ENCODE measurements at places on chromosomes 16 and 17. TPM values are rescaled to one million over a fixed set of nuclear protein-coding genes. Genes with fewer than 3 reads are reported as not detected.

GRCh38 chr16:17299790-17300189, 171.0 kb downstream of the XYLT1 start:
- no peak for DNase-seq

DNA sequence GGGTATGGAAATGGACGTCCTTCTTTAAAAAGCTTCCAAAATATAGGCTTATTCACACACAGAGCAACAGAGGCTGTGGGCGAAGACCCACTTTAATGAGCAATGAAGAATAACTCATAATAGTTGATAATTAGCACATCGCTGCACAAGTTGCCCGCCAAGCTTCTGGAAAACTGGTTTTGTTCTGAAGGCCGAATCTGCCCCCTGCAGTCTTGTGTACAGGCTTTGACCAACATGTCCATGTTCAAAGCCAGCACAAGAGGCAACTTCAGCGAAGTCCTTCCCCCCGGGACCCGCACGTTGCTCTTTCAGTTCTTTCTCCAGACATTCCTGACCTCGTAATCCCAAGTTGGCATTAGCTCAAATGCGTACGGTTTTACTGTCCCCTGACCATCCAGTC, 73.3 kb downstream of the IRX5 start:
- DNase-seq: no peak

- no peak for DNase-seq
Measured at GRCh38 chr17:61310590-61310989, 89.1 kb upstream of the TBX2 start.

DNA sequence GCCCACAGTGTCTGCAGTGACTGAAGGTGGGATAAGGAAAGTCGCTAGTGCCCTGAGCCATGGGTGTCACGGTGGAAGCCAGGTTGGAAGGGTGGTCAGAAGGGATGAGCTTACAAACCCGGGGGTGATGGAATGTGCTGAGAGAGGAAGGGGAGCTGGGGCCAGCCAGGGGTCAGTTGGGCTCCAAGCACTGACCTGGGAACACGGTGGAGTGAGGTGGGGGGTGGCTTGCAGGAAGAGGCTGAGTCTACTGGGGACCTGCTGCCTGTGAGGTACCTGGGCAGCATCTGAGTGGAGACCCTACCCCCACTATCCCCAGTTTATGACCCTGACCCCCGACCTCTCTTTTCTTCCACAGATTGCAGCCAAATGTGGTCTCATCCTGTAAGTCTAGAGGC, 3.1 kb downstream of the TMEM92 start:
- DNase-seq: no peak

DNA sequence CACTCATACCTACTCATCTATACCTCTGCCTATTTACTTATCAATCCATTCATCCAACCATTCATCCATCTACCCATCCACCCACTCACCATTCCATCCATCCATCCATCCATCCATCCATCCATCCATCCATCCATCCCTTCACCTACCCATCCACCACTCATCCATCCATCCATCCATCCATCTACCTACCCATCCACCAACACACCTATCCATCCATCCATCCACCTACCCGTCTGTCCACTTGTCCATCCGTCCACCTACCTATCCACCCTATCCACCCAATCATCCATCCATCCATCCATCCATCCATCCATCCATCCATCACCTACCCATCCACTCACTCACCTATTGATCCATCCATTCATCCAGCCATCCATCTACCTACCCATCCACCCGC, 235.7 kb downstream of the GSG1L start:
- DNase-seq: no peak

- no peak for DNase-seq
Measured at GRCh38 chr16:2963074-2963722, 877 bp upstream of the KREMEN2 start.

DNA sequence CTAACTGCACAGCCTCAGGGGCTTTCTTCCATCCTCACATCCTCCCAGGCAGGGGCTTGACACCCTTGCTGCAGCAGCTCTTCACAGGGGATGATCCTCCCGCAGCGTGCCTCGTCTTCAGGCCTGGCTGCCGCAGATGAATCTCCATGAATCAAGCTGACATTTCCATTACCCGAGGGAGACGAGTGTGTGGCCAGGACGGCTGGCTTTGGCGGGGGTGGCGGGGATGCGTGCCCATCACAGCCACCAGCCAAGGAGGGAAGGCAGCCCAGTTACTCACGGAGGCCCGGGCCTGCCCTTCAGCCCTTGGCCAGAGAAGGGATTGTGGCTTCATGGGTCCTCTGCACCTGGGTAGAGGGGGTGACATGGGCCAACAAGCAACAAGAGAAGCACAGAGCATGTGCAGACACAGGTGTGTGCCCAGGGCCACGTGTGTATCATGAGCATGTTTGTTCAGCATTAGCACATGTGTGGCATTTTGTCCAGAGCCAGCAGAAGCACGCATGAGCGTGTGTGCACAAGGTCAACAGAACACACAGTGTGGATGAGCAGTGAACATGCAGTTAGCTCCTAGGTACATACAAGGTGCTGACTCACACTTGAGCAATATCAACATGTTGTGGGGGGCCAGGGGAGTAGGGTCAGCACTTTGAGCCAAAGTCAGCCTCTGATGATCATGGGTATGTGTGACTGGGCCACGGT, 236.4 kb downstream of the KATNIP start:
- no peak for DNase-seq

DNA sequence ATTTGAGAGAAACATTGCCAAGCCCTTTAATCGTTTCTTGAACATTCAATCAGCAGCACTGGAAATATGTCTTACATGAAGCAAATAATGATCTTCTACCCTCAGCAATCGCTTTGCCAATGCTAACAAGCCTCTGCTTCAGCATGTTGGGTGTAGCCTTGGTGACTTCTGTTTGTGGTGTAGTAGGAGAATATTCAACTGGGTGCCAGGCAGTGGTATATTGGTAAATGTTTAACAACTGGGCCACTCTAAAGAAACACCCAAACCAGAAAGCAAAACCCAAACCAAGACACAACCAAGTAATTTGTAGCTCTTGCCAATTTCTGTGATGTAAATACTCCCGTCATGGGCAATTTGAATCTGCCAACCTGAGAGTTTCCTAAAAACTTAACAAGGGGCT, 9.7 kb downstream of the CDH13 start:
- DNase-seq: no peak

GRCh38 chr16:11051879-11052808, 107.8 kb downstream of the CLEC16A start:
- no peak for DNase-seq

GRCh38 chr16:86497551-86498021, 12.7 kb upstream of the FOXF1 start:
- no peak for DNase-seq

DNA sequence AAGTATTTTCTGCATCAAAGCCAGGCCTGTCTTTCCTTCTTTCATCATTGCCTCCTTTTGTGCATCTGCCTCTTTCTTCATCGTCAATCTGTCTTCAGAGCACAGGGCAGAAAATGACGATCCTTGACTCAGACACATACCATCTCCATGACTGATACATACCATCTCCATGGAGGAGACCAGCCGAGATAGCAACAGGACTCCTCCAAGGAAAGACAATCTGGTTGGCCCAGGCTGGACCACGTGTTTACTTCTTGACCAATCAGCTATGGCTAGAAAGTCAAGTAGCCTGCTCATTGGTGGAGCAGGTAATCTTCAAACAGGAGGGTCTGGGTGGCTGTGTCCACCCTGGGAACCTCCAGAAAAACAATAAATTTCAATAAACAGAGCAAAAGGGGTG, 164.6 kb downstream of the CPPED1 start:
- peak; percentile 81 for DNase-seq

- DNase-seq: no peak
Measured at GRCh38 chr16:4351880-4352279, 759 bp upstream of the PAM16 start.

- DNase-seq: no peak
Measured at GRCh38 chr16:50609471-50609870, 61.3 kb downstream of the NKD1 start.

DNA sequence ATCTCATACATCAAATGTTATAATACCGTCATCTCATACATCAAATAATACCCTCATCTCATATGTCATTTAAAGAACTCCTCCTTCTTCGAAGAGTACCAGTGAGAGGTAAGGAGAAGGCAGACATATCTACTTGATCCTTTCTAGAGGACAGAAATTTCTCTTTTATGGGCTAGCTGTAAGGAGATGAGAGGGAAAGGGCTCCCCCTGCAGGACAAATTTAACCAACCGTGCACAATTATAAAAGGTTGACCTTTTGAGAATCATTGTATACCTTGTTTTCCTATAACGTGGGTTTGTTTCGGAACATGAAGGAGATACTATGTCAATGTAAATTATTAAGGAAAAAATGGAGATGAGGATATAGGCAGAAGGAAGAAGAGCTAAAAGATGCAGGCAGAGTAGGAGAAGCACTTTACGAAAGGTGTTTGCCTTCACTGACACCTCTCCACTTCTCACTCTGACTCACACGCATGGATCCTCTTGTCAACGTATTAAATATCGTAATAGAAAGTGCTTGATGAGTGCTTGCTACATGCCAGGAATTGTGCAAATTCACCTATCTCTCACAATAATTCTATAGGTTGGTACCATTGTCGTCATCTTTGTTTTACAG, 465.9 kb upstream of the ERCC4 start:
- peak; percentile 38 for DNase-seq

DNA sequence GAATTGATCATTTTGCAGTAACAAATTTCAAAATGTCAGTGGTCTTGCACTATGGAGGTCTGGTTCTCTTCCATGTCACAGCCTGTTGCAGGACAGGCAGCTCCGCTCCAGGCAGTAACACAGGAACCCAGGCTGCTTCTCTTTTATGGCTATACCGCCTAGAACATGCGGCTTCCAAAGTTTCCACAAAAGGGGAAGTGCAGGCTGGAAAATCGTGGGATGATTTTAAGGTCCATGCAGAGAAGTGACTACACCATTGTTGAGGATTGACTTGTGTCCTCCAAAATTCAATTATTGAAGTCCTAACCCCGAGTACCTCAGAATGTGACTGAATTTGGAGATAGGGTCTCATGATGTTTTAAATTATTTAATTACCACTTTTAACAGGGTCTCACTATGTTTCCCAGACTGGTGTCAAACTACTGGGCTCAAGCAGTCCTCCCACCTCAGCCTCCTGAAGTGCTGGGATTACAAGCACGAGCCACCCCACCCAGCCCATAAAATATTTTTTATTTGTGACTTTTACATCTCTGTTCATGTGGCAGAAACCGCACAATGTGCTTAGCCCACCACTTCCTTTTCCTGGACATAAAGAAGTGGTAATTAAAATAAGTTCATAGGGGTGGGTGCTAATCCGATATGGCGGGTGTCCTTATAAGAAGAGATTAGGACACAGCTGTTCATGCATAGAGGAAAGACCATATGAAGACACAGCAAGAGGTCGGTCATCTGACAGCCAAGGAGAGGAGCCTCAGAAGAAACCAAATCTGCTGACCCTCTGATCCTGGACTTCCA, 279.2 kb upstream of the RPL38 start:
- DNase-seq: no peak

DNA sequence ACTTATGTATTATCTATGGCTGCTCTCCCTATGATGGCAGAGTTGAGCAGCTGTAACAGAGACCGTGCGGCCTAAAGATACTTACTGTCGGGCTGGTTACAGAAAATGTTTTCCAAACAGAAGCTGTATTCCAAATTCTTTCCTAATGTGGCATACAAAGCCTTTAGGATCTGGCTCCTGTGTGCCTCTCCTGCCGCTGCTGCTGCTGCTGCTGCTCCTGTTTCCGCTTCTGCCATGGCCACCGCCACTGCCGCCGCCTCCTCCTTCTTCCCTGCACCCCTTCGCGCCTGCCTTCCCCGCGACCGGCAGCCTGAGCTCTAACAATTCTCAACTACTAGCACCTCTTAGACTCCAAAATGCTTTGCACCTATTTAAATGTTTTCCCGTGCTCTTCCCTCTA, 263.9 kb upstream of the TBX2 start:
- DNase-seq: no peak

DNA sequence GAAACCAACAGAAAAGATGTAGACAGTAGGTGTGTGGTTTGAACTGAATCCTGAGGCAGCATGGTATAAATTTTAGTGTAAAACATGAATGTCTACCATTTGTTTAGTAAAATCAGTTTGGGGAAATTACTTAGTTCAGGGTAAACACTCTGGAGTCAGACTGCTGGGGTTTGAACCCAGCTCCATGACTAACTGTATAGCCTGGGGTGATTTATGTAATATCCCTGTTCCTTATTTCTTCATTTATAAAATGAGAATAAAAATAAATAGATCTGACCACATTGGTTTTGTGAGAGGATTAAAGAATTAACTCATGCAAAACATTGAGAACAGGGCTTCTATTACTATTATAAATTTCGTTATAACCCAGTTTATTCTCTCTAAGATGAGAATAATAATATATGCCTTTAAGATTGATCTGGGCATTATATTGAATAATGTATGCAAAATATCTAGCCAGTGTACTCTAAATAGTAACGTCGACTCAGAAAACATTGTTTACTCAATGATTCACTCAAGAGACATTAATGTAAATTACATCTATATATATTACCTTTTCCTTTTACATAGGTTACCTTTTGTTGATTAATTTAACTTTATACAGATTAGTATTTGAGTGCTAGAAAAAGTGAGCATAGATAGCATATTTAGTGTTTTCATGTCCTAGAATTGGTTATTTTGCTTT, 120.6 kb upstream of the KCNJ16 start:
- DNase-seq: no peak

- DNase-seq: no peak
Measured at GRCh38 chr16:24257958-24258357, 1.8 kb downstream of the CACNG3 start.

DLX3 gene
- total RNA-seq: 0.13 TPM

VTN gene
- total RNA-seq: not detected

TOX3 gene
- total RNA-seq: not detected

ITGA2B gene
- total RNA-seq: not detected

TBC1D3 gene
- total RNA-seq: 0.20 TPM

CDRT15L2 gene
- not detected for total RNA-seq

XAF1 gene
- total RNA-seq: not detected

KCNJ18 gene
- total RNA-seq: not detected

KATNIP gene
- 13.6 TPM for total RNA-seq

CES5A gene
- not detected for total RNA-seq

CRAMP1 gene
- total RNA-seq: 7.0 TPM

UQCRC2 gene
- total RNA-seq: 125 TPM

ZNF23 gene
- 6.3 TPM for total RNA-seq

MYOCD gene
- not detected for total RNA-seq

Data from HT1080 (cell line).